Endodermal cell (in vitro differentiated cells): ENCODE measurements at places on chromosomes 5 and 9. TPM values are rescaled to one million over a fixed set of nuclear protein-coding genes. Genes with fewer than 3 reads are reported as not detected.
A peak's percentile ranks its signal among the peaks of the same experiment; 100 is the strongest.

GRCh38 chr5:41856644-41857491, 13.4 kb downstream of the OXCT1 start:
- H3K27ac ChIP-seq = no peak overlapping the region
- H3K4me3 ChIP-seq = no peak overlapping the region
- peaks cover 3% of the 10 kb centered on the region for H3K4me1 ChIP-seq

DNA sequence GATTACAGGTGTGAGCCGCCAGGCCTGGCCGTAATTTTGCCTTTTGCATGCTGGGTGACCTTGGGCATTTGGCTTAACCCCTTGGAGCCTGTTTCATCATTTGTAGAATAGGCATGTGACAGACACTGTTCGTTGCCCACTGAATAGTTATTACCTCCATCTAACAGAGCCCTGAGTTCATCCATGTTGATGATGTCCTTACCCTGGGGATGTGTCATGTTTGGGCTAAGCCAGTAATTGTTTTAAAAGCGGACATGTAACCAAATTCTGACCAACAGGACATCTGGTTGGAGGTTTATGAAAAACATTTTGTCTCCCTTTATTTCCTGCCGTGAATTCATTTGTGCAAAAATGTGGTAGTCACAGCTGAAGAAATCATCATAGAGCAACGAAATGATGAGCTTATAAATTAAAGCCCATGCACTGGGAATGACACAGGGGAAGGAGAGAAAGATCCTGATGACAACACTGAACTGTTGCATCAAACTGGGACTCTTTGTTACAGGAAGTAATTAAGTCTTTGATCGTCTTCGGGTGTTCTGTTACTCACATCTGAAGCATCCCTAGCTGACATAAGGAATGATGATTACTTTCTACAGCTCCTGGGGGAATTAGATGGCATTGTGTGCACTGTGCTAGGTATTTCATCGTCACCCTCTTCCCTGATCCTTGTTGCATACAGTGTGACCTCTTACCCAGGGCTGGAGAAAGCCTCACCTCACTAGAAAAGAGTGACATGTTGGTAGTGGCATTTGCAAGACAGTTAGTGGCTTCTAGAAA, 117.8 kb downstream of the FGF18 start:
- H3K27me3 ChIP-seq = no peaks in the 10 kb centered on the region
- H3K36me3 ChIP-seq = no peaks in the 10 kb centered on the region
- H3K4me1 ChIP-seq = no peaks in the 10 kb centered on the region
- H3K27ac ChIP-seq = no peak overlapping the region
- no peak overlapping the region for H3K4me3 ChIP-seq

GRCh38 chr5:172104021-172104420, 84.0 kb downstream of the STK10 start:
- no peaks in the 10 kb centered on the region for H3K4me1 ChIP-seq
- H3K36me3 ChIP-seq = no peaks in the 10 kb centered on the region
- H3K27ac ChIP-seq = peak overlapping the region; percentile 92
- H3K27me3 ChIP-seq = no peaks in the 10 kb centered on the region

DNA sequence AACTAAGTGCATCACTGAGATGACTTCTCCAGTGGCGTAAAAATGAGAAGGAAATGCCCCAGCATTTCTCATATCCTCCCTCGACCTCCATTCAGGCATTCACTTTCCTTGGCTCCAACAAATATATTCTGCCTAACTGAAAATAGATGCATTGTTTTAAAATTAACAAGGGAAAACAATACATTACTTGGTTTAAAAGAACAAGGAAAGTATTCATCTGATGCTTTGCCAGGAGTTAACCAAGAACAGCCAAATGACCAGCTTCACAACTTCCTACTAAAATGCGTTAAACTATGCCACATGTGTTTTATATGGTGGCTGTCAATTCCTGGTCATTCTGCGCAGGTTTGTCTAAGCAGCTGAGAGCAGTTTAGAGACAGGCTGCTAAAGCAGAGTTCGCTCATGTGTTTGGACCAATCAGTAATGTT, 121.4 kb downstream of the GNAQ start:
- H3K27ac ChIP-seq = no peak overlapping the region
- H3K27me3 ChIP-seq = no peaks in the 10 kb centered on the region
- peaks cover 9% of the 10 kb centered on the region for H3K36me3 ChIP-seq
- peaks cover 5% of the 10 kb centered on the region for H3K4me1 ChIP-seq

GRCh38 chr9:5440426-5440825, 2.7 kb upstream of the PLGRKT start:
- no peaks in the 10 kb centered on the region for H3K27me3 ChIP-seq
- H3K4me3 ChIP-seq = no peak overlapping the region
- no peak overlapping the region for H3K27ac ChIP-seq
- H3K4me1 ChIP-seq = peaks cover 4% of the 10 kb centered on the region
- peaks cover 12% of the 10 kb centered on the region for H3K36me3 ChIP-seq

DNA sequence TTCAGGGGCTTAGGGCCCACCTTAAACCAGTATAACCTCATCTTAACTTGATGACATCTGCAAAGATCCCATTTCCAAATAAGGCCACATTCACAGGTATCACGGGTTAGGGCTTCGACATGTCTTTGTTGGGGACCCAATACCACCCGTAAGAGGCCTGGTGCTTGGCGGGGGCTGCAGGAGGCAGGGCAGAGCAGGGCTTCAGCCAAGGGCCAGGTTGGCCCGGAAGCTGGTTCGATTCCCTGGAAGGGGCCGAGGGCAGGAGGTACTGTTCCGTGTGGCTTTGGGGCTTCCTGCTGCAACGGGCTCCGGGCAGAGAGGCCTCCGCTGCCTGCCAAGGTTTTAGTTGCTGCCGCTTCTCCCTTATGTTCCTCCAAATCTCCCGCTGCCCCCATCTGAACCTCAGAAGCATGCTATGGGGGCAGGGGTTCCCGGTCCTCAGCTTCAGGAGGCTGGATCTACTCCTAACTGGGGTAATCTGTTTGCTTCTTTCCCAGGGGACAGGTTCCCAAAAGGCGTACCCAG, 29.8 kb downstream of the MED10 start:
- H3K4me3 ChIP-seq = no peak overlapping the region
- H3K27ac ChIP-seq = no peak overlapping the region
- no peaks in the 10 kb centered on the region for H3K36me3 ChIP-seq
- no peak for DNase-seq
- H3K27me3 ChIP-seq = no peaks in the 10 kb centered on the region
- no peaks in the 10 kb centered on the region for H3K4me1 ChIP-seq

GRCh38 chr5:54309691-54310432, 511 bp downstream of the ARL15 start:
- H3K4me1 ChIP-seq = peaks cover 13% of the 10 kb centered on the region
- H3K36me3 ChIP-seq = no peaks in the 10 kb centered on the region
- H3K27me3 ChIP-seq = peaks cover 19% of the 10 kb centered on the region
- peak overlapping the region; percentile 92 for H3K4me3 ChIP-seq
- DNase-seq = peak; percentile 86
- peak overlapping the region; percentile 8 for H3K27ac ChIP-seq

ACER2 gene
- 2.4 and 2.6 TPM in 2 replicates for total RNA-seq

CCNI2 gene
- 0.86 and 1.2 TPM in 2 replicates for total RNA-seq

BARHL1 gene
- not detected in 2 replicates for total RNA-seq

SLC45A2 gene
- total RNA-seq = not detected in 3 replicates

IRX2 gene
- 2.8 to 4.2 TPM (median 3.9 TPM) in 3 replicates for total RNA-seq
